H1 (cell line): ENCODE measurements at places on chromosomes 12 and 14.

DNA sequence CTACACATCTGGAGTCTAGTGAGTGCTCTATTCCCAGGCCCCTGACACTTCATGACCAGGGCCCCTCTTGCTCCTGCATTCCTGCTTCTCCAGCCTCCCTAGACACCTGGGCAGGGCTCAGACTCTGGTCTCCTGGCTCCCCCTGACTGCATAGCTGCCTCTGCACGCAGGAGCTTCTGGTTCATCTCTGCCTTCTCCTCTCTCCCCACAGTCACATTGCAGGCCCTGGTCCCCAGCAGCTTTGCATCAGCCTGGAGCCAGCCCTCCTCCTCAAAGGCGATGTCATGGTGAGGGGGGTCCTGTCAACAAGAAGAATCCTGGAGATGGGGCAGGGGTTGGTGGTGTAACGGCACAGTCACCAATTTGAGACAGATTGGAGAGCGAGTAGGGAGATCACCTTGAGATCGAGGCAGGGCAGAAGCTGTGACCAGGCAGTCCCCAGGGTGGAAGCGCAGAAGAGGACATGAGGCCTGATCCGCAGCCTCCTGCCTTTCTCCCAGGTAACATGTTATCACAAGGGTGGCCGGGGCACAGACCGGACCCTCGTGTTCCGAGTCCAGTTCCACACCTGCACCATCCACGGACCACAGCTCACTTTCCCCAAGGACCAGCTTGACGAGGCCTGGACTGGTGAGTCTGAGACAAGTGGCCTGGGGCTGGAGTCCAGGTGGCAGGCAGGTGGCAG lies 8.1 kb downstream of the TNS2 start:
- DNase-seq, result no peak

DNA sequence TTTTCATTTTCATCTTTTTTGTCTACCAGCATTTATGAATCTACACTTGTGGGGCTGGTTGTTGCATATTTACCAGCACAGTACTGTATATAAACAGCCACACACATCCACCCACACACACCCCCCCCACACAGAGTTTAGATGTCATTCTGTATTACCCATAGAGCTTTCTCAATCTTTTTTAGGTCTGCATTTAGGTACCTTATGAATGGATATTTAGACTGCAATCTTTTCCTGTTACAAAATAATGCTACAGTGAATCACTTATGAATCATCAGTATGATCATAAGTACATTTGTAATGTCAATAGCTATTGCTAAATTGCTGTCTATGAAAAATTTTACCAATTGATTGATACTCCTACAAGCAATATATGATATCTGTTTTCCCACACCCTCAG lies 67.3 kb upstream of the STK38L start:
- no peak for DNase-seq

DNA sequence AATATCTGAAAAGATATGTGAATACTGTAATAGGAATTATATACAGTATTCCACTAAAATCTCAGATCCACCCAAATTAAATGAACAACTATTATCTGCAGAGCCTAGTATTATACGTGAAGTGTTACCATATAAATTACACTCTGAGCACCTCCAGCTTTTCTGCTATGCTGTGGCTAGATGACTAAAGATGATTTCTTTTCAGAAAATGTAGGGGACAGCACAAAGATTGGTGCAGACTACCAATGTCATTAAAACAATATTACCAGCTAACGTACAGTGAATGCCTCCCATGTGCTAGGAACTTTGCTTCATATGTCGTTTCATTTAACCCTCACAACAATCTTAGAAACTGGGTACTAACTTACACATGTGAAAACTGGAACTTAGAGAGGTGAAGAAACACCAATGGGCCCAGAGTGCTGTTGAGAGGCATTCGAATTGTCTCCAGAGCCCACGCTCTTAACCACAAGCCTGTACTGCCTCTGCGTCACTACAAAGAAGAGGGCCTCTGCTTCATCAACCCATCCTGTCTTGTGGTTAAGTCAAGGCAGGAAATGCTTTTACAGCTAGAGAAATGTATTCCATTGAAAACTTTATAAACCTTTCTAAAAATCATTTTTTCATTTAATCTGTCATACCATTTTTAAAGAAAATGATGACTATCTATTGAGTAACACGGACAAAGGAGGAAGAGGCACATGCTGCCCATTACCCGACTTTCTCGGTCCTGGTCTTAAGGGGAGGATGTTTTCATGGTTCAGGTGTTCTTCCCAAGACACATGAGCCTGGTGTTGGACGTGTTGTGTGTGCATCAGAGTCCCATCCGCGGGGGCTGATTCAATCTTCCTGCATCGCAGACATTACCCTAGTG lies 1.3 kb downstream of the GPR65 start:
- no peak for DNase-seq

DNA sequence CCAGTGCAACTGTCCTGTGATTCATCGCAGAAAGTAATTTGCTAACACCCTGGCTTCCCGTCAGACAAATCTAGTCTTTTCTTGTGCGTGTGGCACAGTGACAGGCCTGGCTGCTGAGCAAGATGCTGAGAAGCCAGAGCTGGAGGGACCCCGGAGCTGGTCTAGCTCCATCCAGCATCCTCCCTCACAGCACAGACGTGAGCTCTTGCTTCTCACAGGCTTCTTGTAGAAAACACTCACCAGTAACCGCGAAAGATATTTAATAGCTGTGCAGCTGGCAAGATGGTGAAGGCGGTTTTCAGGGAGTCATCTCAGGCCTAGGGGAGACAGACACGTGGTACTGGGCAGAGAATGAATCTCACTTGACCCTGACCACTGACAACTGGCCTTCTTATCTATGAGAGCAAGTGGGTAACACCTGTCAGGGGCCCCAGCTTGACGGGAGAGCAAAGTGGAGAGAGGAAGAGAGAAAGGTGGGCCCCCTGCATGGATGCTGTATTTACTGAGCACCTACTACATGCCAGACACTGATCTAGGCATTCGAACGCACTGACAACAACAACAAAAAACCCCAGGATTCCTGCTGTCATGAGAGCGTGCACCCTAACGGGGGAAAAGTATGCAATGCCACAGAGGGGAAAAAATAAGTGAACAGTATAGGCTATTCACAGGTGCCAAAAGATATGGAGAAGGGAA lies 63.3 kb downstream of the CCDC88C start:
- DNase-seq, result no peak

DNA sequence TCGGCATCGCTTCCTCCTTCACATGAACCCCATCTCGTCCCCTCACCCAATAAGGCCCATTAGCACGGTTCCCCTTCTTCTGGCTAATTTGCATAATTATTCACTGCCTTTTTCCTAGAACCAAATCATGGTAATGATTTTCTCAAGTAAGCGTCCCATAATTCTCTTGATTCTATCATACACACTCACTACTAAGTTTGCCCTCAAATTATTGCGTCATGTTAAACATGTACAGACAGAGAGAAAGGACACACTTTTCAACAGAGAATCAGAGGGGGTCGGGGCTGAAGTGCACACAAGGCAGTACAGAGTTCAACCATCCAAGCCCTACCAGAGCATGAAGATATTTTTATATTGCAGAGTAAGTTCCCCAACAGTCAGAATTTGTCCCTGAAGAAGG lies 256.6 kb downstream of the FOXN3 start:
- DNase-seq, result no peak

DNA sequence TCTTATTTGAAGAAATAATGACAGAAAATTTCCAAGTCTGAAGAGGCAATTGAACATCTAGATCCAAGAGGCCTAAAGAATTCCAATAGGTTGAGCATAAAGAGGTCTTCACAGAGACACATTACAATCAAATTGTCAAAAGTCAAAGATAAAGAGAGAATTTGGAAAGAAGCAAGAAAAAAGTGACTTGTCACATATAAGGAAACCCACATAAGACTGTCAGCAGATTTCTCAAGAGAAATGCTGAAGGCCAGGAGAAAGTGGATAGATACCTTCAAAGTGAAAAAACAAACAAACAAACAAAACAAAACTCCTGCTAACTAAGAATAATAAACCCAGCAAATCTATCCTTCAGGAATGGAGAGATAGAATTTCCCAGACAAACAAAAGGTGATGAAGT lies 118.1 kb upstream of the LGR5 start:
- DNase-seq, result no peak

DNA sequence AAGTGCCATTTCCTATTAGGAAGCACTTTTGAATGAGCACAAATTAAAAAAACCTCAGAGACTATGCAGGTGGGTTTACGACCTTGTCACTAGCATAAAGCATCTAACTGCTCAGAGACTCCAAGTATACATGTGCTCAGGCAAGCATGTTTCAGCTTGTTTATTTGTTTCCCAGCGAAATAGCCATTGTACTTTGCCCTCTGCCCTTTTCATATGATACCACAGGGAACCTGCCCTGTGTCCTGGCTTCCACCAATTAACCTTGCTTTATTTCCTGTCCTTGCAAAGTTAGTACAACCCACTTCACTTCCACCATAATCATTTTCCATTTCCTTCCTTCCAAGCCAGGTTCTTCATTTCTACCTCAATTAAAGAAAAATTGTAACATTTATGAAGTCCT lies 194.9 kb downstream of the DUSP6 start:
- no peak for DNase-seq

- no peak for DNase-seq
Measured at GRCh38 chr14:91140672-91141071, 26.8 kb downstream of the DGLUCY start.
